ENCODE measurements at places on chromosomes 12 and 14. TPM values are rescaled to one million over a fixed set of nuclear protein-coding genes. Genes with fewer than 3 reads are reported as not detected.

DNA sequence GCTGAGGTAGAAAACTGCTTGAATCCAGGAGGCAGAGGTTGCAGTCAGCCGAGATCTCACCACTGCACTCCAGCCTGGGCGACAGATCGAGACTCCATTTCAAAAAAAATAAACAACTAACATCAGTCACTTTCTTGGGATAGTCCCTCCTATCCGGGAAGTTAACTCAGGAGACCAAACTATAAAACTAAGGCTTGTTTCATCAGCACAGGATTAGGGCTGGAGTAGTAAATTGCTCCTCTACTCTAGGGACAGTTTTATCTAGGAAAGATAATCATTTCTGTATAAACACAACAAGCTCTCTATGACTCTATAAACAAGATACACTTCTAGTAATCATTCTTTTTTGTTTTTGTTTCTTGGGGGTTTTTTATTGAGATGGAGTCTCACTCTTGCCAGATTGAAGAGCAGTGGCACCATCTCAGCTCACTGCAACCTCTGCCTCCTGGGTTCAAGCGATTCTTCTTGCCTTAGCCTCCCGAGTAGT lies 11.7 kb downstream of the RPS26 start:
- H3K36me3 ChIP-seq: no peaks in the 10 kb centered on the region
- peaks cover 5% of the 10 kb centered on the region for H3K4me1 ChIP-seq
- no peak for DNase-seq
- H3K4me3 ChIP-seq: no peak overlapping the region

DNA sequence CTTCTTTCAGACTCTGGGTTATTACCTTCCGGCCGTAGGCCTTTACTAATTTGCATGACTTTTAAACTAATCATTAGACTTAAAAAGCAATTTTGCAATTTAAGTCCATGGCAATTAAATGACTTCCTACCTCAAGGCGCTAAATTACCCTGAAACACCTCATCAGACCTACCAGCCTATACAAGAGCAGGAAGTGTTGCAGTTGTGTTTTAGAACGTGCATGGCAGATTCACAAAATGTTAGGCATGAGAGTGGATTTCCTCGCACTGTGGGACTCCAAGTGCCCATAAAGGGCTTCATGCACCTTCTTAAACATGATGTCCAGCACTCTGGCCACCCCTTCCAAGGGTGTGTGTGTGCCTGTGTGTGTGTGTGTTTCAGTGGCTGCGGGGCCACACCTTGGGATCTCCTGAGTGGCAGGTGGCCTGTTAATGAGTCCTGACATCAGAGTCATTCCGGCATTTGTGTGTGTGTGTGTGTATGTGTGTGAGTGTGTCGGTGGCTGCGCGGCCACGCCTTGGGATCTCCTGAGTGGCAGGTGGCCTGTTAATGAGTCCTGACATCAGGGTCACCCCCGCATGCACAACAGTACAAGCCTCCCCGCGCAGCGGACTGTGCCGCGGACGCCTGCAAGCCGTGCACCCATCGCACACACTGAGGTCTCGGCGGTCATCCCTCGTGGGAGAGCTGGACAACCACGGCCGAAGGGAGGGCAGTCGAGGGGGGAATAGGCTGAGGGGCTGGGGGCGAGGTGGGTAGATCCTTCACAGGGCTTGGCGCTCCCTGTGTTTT lies 900 bp downstream of the C2CD5 start:
- peak overlapping the region; percentile 98 for H3K4me3 ChIP-seq
- H3K36me3 ChIP-seq: peaks cover 11% of the 10 kb centered on the region
- peaks cover 46% of the 10 kb centered on the region for H3K4me1 ChIP-seq
- H3K27ac ChIP-seq: peak overlapping the region; percentile 73
- peaks cover 7% of the 10 kb centered on the region for H3K27me3 ChIP-seq
- DNase-seq: peak; percentile 61

CFAP54 gene
- total RNA-seq: 0.67 TPM

DNA sequence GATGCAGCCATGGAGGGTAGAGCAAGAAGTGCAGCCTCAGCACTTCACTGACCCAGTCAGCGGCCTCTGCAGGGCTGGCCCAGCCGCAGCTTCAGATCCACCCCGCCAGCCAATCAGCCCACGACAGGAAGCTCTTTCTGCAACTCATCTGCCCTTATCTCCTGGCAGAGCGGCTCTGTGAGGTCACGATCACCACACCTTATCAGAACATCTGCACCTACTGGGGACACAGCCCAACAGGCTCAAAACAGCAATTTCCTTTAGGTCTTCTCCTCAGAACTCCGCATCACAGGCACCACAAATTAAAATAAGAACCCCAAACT lies 287.3 kb downstream of the BCL11B start:
- peak overlapping the region; percentile 84 for H3K27ac ChIP-seq
- H3K4me1 ChIP-seq: peaks cover 29% of the 10 kb centered on the region
- H3K36me3 ChIP-seq: no peaks in the 10 kb centered on the region
- peak; percentile 76 for DNase-seq

GRCh38 chr14:20723488-20723887 lies 22.2 kb upstream of the EDDM3A start:
- no peak for DNase-seq
- peaks cover 40% of the 10 kb centered on the region for H3K27me3 ChIP-seq
- peaks cover 6% of the 10 kb centered on the region for H3K4me1 ChIP-seq
- H3K4me3 ChIP-seq: no peak overlapping the region
- no peak overlapping the region for H3K27ac ChIP-seq

GRCh38 chr12:71640316-71640715 lies 23.3 kb downstream of the ZFC3H1 start:
- peaks cover 53% of the 10 kb centered on the region for H3K4me1 ChIP-seq
- DNase-seq: no peak
- H3K27me3 ChIP-seq: no peaks in the 10 kb centered on the region
- peaks cover 7% of the 10 kb centered on the region for H3K36me3 ChIP-seq
- peak overlapping the region; percentile 91 for H3K27ac ChIP-seq

DNA sequence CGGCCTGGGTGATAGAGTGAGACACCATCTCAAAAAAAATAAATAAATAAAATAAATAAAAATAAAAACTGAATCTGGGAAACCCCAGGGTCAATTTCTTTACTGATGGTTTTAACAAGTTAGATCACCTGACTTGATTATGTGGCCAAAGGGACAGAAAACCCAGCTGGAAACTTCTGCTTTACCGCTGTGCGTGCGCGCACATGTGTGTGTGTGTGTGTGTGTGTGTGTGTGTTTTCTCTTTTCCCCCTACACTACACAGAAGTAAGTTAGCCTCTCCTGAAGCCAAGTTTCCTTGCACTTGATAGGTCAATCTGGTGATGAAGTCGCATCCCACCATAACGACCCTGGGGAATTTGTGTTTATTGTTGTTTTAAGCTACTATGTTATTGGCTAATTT lies 105.3 kb upstream of the AMN1 start:
- H3K27ac ChIP-seq: no peak overlapping the region
- H3K27me3 ChIP-seq: no peaks in the 10 kb centered on the region
- H3K36me3 ChIP-seq: peaks cover 19% of the 10 kb centered on the region
- H3K4me3 ChIP-seq: no peak overlapping the region
- H3K4me1 ChIP-seq: peaks cover 17% of the 10 kb centered on the region
- DNase-seq: no peak

CTSG gene
- total RNA-seq: not detected

FSCB gene
- not detected for total RNA-seq

GRCh38 chr12:97595936-97596335 lies 133.3 kb downstream of the RMST start:
- no peak overlapping the region for H3K27ac ChIP-seq
- H3K4me3 ChIP-seq: no peak overlapping the region
- no peaks in the 10 kb centered on the region for H3K4me1 ChIP-seq
- no peaks in the 10 kb centered on the region for H3K27me3 ChIP-seq
- H3K36me3 ChIP-seq: no peaks in the 10 kb centered on the region

UNC79 gene
- total RNA-seq: 0.09 TPM

RIPK3 gene
- 18.6 TPM for total RNA-seq

GRCh38 chr12:12008232-12008850 lies 62.4 kb upstream of the BCL2L14 start:
- peaks cover 80% of the 10 kb centered on the region for H3K4me1 ChIP-seq
- no peaks in the 10 kb centered on the region for H3K27me3 ChIP-seq
- H3K27ac ChIP-seq: peak overlapping the region; percentile 93

DNA sequence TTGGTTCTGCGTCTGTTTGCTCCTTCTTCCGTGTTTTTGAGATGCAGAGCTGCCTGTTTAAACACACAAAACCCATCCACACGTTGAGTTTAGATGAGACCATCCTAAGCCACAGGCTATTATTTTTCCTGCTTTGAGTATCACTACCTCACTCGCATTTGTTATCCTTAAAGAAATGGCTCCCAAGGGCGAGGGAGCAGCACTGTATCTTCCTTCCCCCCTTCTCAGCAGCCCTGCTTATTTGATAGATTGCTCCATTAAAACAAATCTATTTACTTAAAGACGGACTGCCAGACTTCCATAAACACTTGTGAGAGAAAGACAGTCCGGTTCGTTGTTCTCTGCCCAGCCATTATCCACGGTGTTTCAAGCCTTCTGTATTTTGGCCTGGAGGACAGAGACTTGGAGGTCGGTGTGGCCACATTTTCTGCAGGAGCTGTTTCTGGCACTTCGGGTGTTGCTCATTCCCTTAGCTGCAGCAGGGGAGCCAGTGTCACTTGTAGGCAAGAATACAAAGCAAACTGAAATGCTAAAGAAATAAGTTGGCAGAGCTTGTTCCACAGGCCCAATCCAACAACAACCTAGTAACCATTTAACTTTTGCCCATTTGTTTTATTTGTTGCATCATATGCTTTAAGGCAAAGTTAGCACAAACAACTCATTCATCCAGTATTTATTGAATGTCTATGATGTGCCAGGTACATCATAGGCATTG lies 275.4 kb downstream of the TTC6 start:
- DNase-seq: no peak
- H3K4me1 ChIP-seq: peaks cover 7% of the 10 kb centered on the region
- peaks cover 9% of the 10 kb centered on the region for H3K27me3 ChIP-seq
- H3K27ac ChIP-seq: no peak overlapping the region
- no peaks in the 10 kb centered on the region for H3K36me3 ChIP-seq

TMPRSS12 gene
- total RNA-seq: not detected

GRCh38 chr12:71441836-71442566 lies 2.4 kb downstream of the LGR5 start:
- H3K27ac ChIP-seq: no peak overlapping the region
- H3K4me1 ChIP-seq: peaks cover 23% of the 10 kb centered on the region
- peaks cover 71% of the 10 kb centered on the region for H3K27me3 ChIP-seq
- H3K4me3 ChIP-seq: no peak overlapping the region
- DNase-seq: no peak

DNA sequence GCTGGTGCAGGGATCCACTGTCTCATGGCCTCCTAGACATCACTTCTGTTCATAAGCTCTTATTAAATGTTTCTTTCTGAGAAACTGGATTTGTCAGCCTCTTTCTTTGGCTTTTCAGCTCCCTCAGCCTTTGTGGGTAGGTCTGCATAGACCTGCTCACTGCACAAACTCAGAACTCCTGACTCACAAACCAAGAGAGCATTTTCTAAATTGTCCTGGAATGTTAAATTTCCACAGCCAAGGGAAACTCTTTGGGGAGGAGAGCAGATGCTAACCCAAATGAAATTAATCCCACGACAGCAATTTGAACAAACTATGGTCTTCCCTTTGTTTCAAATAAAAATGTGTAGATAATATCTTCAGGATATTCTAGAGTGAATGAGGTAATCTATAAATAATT lies 19.5 kb upstream of the CERS5 start:
- peak overlapping the region; percentile 99 for H3K27ac ChIP-seq
- H3K36me3 ChIP-seq: peaks cover 2% of the 10 kb centered on the region
- DNase-seq: no peak
- H3K27me3 ChIP-seq: no peaks in the 10 kb centered on the region
- H3K4me1 ChIP-seq: peaks cover 75% of the 10 kb centered on the region

GRCh38 chr14:70600382-70601157 lies at the start of gene MED6:
Gene MED6 (minus strand): TSS chr14:70600655. CDS start chr14:70600637, 18 bp downstream.
- no peaks in the 10 kb centered on the region for H3K27me3 ChIP-seq
- H3K36me3 ChIP-seq: peaks cover 4% of the 10 kb centered on the region
- H3K4me3 ChIP-seq: peak within 1 kb of the TSS; percentile 98
- peaks cover 35% of the 10 kb centered on the region for H3K4me1 ChIP-seq
- peak within 1 kb of the TSS; percentile 100 for H3K27ac ChIP-seq
- peak; percentile 90 for DNase-seq

DNA sequence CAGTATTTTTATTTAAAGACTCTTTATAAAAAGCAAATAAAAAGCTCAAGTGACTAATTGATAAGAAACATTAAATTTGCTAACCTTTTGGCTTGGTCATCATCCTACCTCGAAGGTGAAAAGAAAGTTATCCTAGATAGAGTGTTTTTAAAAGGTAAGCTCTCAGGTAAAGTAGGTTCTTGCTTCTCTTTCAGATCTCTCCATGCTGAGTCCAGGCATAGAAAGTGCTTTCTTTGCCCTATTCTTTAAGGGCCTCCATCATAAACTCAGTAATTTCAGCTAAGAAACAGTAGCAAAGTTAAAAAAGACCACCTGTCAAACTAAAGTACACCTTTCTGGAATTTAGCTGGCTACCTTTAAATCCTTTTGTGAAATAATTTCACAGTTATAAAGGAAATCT lies 20.6 kb upstream of the ANHX start:
- no peak overlapping the region for H3K4me3 ChIP-seq
- H3K27ac ChIP-seq: no peak overlapping the region
- DNase-seq: no peak

DNA sequence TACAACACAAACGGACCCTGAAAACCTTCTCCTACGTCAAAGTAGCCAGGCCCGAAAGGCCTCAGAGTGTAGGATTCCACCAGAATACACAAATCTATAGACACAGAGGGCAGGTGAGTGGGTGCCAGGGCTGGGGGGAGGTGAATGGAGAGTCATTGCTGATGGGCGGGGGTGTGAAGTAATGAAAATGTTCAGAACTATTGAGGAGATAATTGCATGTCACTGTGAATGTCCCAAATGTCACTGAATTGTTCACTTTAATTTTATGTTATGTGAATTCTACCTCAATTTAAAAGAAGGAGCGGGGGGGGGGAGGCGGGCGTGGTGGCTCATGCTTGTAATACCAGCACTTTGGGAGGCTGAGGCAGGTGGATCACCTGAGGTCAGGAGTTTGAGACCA lies 36.0 kb downstream of the P2RX4 start:
- no peaks in the 10 kb centered on the region for H3K36me3 ChIP-seq
- H3K27ac ChIP-seq: no peak overlapping the region
- H3K27me3 ChIP-seq: no peaks in the 10 kb centered on the region

GRCh38 chr12:94722664-94723063 lies 72.3 kb upstream of the TMCC3 start:
- DNase-seq: no peak
- H3K27ac ChIP-seq: no peak overlapping the region
- no peaks in the 10 kb centered on the region for H3K4me1 ChIP-seq
- H3K4me3 ChIP-seq: no peak overlapping the region
- H3K27me3 ChIP-seq: peaks cover 13% of the 10 kb centered on the region

HIGD1C gene
- total RNA-seq: not detected

PPM1H gene
- not detected for total RNA-seq

DNA sequence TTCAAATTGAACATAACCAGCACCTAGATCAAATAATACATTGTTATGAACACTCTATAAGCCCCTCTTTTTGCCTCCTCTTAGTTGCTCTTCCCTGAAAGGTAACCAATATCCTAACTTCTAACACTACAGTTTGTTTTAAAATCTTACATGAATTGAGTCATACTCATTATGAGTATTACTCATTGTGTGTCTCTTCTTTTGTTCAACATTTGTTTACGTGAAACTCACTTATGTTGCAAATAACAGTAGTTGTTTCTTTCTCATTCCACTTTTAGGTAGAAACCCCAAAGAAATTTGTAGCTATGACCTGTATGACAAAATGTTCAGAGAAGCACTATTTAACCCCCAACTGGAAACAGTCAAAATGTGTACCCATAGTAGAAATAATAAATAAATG lies 6.6 kb downstream of the LRRC9 start:
- peak overlapping the region; percentile 18 for H3K4me3 ChIP-seq
- peaks cover 20% of the 10 kb centered on the region for H3K27me3 ChIP-seq
- H3K27ac ChIP-seq: peak overlapping the region; percentile 1
- no peaks in the 10 kb centered on the region for H3K36me3 ChIP-seq
- peaks cover 17% of the 10 kb centered on the region for H3K4me1 ChIP-seq

- no peaks in the 10 kb centered on the region for H3K27me3 ChIP-seq
- no peak for DNase-seq
- no peak overlapping the region for H3K4me3 ChIP-seq
- H3K36me3 ChIP-seq: peaks cover 23% of the 10 kb centered on the region
Observed at GRCh38 chr12:93778306-93778705, 101.1 kb downstream of the CRADD start.

RTN1 gene
- not detected for total RNA-seq
